ENCODE measurements at places on chromosomes 11 and 22. TPM values are rescaled to one million over a fixed set of nuclear protein-coding genes. Genes with fewer than 3 reads are reported as not detected.

DNA sequence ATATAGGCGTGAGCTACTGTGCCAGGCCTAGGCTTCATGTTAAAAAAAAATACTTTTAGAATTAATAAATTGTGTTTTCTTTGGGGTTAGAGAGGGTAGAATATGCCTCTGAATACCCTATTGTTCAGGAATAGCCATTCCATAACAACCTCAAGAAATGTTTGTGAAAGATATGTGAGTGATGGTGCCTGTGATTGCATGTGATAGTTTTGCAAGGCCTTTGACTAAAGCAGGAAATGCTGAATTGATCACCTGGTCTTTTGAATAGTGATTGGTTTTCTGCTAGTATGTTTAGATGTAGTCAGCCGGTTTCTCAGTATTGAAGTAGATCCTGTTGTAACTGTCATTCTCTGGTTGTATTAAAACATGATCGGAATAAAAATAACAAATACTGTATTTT is 73.4 kb downstream of the UVRAG start:
- H3K36me3 ChIP-seq: peaks cover 4% of the 10 kb centered on the region
- no peak overlapping the region for H3K27ac ChIP-seq
- H3K4me1 ChIP-seq: no peaks in the 10 kb centered on the region
- no peak for DNase-seq
- H3K27me3 ChIP-seq: no peaks in the 10 kb centered on the region

GRCh38 chr11:61164606-61165424 is 3.6 kb upstream of the VPS37C start:
- peaks cover 17% of the 10 kb centered on the region for H3K4me1 ChIP-seq
- no peak for DNase-seq
- no peak overlapping the region for H3K27ac ChIP-seq
- H3K4me3 ChIP-seq: no peak overlapping the region
- H3K36me3 ChIP-seq: no peaks in the 10 kb centered on the region
- no peaks in the 10 kb centered on the region for H3K27me3 ChIP-seq

Gene GAB4
- not detected for total RNA-seq

GRCh38 chr22:28435140-28435768 is 244.4 kb downstream of the TTC28 start:
- no peaks in the 10 kb centered on the region for H3K4me1 ChIP-seq
- H3K27ac ChIP-seq: no peak overlapping the region
- H3K4me3 ChIP-seq: no peak overlapping the region
- H3K36me3 ChIP-seq: no peaks in the 10 kb centered on the region
- no peak for DNase-seq

GRCh38 chr22:11605468-11605981 is 3922.5 kb upstream of the OR11H1 start:
- H3K36me3 ChIP-seq: no peaks in the 10 kb centered on the region
- H3K27ac ChIP-seq: no peak overlapping the region

- H3K4me1 ChIP-seq: peaks cover 7% of the 10 kb centered on the region
- no peak for DNase-seq
- no peak overlapping the region for H3K4me3 ChIP-seq
- H3K27me3 ChIP-seq: no peaks in the 10 kb centered on the region
- H3K27ac ChIP-seq: no peak overlapping the region
Observed at GRCh38 chr11:86196085-86196696, 48.4 kb upstream of the EED start.

- no peaks in the 10 kb centered on the region for H3K27me3 ChIP-seq
- H3K36me3 ChIP-seq: no peaks in the 10 kb centered on the region
- no peak overlapping the region for H3K4me3 ChIP-seq
- no peak overlapping the region for H3K27ac ChIP-seq
- DNase-seq: no peak
Observed at GRCh38 chr11:87456499-87456898, 418.8 kb downstream of the TMEM135 start.

Gene LMO2
- total RNA-seq: 4.3 TPM

Gene LPXN
- total RNA-seq: 58.2 TPM

DNA sequence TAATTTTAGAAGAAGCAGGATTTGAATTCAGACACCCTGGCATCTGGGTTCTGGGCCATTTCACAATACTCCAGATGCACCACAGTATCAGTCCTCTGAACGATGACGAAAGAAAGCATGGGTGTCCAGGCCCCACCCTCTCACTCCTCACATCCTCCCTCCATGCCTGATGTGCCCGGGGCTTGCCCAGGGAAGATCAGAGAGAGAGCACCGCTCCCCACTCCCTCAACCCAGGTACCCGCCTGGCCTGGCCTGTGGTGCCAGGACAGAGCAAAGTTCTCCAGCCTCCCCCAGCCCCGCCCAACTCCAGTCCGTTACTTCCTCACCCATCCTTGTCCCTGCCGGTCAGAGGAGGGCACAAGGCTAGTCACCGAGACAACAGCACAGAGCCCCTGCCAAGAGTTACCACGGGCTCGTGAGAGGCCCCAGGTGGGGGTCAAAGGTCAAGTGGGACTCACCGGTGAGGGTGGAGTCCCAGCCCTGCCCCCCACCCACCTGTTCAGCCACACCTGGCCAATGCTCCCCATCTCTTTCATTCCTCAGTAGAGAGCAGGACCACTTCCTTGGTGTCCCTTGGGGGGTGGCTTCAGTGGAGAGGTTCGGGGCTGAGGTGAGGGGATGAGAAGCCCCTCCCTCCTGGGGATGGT is 8.1 kb downstream of the BCL9L start:
- H3K4me1 ChIP-seq: peaks cover 91% of the 10 kb centered on the region
- H3K27me3 ChIP-seq: no peaks in the 10 kb centered on the region
- peak overlapping the region; percentile 96 for H3K27ac ChIP-seq
- peak overlapping the region; percentile 57 for H3K4me3 ChIP-seq
- peaks cover 10% of the 10 kb centered on the region for H3K36me3 ChIP-seq
- peak; percentile 64 for DNase-seq

- H3K27ac ChIP-seq: no peak overlapping the region
- H3K27me3 ChIP-seq: no peaks in the 10 kb centered on the region
- H3K4me3 ChIP-seq: no peak overlapping the region
- peaks cover 41% of the 10 kb centered on the region for H3K36me3 ChIP-seq
- H3K4me1 ChIP-seq: no peaks in the 10 kb centered on the region
Observed at GRCh38 chr22:37462983-37463382, 23.2 kb downstream of the MFNG start.

DNA sequence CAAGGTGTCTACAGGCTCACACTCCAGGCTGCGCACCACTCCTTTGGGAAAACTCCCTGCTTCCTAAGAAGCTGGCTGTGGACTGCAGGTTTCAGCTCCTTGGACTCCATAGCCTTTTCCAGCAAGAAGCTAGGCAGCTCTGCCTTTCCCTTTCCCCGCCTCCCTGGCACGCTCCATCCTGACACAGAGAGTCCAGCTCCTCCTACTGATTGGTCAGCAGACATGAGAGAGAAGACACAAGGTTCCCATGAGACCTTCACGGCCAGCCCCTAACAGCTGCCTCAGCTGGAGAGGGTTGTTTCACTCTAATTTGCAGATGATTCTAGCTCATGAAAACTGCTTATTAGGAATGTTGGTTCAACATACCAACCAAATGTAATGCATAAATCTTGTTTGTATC is 27.6 kb downstream of the TENM4 start:
- H3K27me3 ChIP-seq: no peaks in the 10 kb centered on the region
- DNase-seq: no peak
- no peaks in the 10 kb centered on the region for H3K4me1 ChIP-seq
- H3K27ac ChIP-seq: no peak overlapping the region
- H3K36me3 ChIP-seq: no peaks in the 10 kb centered on the region

Gene ASCL2
- 2.1 TPM for total RNA-seq

Gene SCGB1D2
- not detected for total RNA-seq

Gene OPCML
- total RNA-seq: not detected

Gene FOLR1
- total RNA-seq: not detected

DNA sequence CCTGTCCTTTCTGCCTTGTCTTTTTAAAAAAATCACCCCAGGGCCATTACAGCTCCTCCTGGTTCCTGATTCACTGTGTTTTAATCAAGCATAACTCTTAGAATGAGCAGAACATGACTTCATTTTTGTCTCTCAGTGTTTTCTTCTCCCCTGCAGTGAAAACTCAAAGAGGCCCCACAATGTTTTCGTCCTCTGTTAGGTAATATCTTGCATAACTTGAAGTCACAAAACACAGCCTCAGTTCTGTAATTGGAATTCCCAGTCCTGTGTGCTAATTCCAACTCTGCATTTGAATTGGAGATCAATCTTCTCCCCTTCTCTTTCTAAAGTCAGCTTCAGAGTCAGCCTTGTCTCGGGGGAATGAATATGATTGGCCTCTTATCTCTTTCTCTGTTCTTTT is 186.5 kb upstream of the NAV2 start:
- H3K4me3 ChIP-seq: no peak overlapping the region
- no peak overlapping the region for H3K27ac ChIP-seq
- no peaks in the 10 kb centered on the region for H3K36me3 ChIP-seq
- no peaks in the 10 kb centered on the region for H3K4me1 ChIP-seq
- no peaks in the 10 kb centered on the region for H3K27me3 ChIP-seq
- DNase-seq: no peak
